Activated CD4-positive, alpha-beta T cell treated with anti-CD3 and anti-CD28 coated beads, Interleukin-2, amount 50 U/mL, for 16 hours (primary cell): ENCODE measurements at places on chromosomes 5 and 9.

DNA sequence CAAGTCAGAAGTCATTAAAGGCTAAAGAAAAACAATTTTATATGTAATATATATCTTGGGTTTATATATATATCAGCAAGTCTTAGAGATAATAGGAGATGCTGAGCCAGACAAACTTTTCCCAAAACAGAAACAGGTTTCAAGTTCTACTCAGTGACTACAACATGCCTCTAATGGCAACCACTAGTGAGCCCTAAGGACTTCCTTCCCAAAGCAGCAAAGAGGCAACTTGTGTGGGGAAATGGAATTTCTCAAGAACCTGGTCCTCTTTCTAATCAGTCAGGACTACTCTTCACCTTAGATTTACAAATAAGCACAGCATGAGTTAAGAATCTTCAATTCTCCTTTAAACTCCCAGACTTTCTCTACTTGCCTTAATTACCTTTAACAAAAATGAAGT lies 17.6 kb downstream of the RNF38 start:
- no peak for DNase-seq

- DNase-seq, result no peak
These were observed 18.1 kb downstream of the PRKACG start for GRCh38 chr9:68995776-68996175.

DNA sequence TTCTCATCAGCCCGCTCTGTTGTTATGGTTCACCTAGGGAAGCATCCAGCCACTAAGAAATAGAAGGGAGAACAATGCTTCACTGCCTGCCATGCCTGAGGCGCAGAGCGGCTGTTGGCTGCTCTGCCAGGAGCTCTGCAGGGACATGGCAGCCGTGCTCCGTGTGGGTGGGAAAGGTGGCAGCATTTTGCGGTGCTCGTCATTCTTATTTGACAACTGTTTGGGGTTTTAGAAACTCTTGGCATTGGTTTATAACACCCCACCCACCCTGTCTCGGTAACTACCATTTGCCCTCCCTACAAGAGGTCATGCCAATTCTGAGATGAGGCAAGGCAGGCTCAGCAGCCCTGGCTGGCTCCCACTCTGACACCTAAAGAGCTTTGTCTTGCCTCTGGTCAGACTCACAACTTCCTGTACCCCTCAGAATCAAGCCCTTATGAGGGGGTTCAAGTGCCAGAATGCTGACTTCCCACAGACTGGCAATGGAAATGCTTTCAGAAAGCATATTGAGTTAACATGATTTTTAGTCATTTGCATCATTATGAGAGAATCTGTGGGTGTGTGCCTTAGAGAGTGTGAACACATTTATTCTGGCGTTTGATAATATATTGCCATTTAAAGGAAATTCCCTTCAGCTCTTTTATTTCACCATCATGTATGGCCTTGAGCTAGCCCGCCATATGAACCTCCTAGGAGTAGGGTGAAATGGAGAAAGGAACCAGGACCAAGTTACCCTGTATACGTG lies 288.0 kb upstream of the ANKRD55 start:
- DNase-seq, result no peak

DNA sequence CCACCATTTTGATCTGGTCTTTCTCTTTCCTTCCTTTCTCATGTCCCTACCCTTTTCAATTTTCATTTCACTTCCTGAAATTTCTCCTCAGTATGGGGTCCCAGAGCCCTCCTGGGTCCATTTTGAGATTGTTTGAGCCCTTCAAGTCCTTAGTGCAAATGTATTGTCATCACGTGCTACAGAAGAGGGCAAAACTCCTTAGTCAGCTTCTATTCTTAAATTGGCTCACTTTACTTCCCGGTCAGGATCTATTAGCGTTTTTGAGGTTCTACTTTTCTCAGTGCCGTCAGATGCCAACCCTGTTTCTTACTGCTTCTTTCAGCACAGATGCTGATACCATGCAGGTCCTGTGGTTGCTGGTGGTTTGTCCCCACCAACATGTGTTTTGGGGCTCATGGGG lies 5.9 kb downstream of the ATG12 start:
- DNase-seq, result no peak

- DNase-seq, result no peak
These were observed 98.6 kb downstream of the AMBP start for GRCh38 chr9:113979343-113980127.

DNA sequence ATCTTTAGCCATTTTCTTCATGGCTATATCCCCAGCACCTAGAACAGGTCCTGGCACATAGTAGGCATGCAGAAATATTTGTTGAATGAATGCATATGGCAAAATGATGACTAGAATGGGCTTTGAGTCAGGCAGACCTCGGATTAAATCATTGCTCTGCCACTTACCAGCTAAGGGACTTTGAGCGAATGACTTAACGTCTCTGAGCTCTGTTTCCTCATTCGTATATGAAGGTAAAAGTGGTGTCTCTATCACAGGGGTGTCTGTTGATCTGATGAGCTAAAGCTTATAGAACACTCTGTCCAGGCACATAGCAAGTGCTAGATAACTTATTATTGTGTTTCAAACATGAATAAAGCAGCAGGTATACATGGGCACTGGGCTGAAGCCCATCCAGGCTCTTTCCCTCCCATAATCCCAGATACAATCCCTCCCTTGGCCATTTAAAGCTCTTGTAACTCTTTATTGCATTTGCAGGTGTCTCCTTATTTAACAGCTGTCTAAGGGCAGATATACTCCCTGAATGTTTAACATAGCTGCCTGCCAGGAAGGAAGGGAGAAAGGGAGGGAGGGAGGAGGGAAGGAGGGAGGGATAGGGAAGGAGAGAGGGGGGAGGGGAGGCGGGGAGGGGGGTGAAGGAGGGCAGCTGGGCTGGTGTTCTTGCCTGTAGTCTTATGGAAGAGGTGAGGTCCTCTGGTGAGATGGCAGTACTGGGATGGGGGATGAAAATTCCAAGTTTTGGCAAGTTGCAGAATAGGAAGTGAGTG lies 23.2 kb upstream of the STXBP1 start:
- no peak for DNase-seq

DNA sequence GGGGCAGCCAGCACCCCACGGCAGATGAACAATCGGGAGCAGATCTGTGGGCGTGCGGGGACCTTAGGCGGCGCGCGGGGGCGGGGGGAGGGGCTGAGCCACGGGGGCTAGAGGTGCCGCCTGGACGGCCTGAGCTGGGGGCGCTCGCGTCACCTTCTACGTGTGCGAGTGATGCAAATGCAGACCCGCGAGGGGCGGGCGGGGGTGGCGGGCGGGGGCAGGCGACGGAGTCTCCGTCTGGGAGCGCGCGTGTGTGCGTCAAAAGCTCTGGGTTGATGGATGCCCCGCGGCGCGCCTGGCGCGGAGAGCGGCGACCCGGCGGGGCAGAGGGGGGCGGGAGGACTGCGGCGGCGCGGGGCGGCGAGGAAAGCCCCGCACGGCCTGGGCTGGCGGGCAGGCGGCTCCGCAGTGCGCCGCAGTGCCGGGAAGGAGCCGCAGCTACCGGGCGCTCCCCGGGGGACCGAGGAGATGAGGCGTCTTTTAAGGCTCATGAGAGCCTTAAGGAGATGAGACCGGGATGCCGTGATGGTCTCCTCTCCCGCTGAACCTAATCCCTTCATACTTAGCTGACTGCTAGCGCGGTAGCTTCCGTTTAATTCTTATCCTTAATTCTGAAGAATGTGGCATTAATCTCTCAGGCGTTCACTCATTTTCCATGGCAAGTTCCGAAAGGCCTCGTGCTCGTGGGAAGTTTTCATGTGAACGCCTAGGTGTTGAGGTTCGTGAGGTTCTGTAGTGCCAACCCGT lies 1.5 kb downstream of the SV2C start:
- DNase-seq, result no peak

DNA sequence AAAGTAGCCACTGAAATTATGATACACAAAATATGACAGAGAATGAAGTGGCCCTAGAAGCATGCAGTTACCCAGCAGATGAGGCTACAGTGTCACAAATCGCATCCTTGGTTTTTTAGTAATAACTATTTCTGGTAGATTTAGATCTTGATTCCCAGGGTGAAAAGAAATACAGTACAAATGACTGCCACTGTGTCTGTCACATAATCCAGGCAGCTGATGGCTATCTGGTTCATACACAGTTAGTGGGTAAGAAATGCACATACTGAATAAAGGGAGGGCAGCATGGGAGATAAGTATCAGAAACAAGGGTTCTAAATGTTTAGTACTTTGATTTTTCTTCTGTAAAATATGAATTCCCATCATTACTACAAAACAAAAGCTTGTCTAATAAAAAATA lies 41.5 kb downstream of the POC5 start:
- no peak for DNase-seq

DNA sequence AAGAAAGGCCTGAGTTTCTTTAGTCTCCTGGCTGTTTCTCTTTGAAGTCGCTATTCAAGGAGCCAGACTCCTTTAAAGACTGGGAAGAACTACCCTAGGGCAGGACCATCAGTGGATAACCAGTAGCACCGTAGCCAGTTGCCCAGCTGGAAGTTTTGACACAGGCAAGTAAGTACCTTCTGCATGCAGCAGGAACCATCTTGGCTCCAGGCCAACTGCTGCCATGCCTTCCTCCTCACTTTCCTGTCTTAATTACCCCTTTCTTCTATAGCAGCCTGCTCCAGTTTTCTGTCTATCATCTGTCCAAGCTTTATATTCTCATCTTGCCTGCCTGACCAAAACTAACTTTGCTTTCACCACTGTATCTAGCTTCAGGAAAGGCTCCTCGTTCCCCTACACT lies 149.7 kb upstream of the SV2C start:
- no peak for DNase-seq

DNA sequence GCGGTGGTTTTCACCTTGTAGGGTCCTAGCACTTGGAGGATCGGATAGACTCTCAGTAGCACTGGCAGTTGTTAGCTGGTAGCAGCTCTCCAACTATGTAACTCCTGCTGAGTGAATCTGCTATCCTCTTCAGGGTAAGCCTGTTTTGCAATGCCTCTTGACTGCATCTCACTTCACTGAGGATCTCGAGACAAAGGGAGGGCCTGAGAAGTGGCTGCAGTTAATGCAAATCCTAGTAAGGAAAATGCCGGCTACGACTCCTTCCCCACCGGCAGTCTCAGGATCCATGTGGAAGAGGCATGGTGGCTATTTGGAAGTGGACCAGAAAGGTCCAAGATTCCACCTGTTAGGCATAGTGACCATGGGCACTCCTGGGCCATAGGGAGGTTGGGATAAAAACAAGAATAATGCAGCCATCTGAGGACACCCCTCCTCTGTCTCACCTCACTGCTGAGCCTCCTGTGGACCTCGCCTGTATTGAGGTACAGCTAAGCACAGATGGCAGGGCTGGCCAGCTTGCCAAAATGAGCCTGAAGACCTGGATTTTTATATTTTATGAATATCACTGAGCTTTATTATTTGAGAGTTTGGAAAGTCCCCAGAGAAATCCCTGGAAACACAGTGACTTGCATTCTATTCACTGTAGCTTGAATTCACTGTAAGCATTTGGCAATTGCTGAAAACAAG lies 146.0 kb downstream of the LIFR start:
- DNase-seq, result no peak

GRCh38 chr5:168047669-168048111 lies 243.8 kb upstream of the WWC1 start:
- DNase-seq, result no peak

- DNase-seq, result no peak
These were observed 52.0 kb downstream of the CEMIP2 start for GRCh38 chr9:71716138-71716909.

DNA sequence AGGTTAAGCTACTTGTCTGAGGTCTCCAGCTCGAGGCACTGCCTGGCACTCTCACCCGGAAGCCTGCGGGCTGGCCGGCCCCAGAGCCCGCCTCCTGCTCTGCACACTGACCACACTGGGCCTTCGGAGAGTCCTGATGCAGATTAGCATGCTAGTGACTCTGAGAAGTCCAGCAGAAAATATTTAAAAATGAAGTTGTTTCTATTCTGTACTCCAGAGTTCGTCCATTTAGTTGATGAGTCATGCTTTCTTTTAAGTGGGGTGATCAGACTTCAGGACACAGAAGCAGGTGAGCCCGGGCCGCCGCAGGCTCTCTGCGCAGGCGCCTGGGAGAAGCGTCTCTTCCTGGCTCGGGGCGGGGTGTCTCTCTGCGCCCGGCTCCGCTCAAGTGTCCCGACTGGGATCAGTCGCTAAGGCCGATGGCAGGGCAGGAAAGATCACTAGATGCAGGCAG lies 32.5 kb downstream of the FAM240B start:
- peak; percentile 30 for DNase-seq

DNA sequence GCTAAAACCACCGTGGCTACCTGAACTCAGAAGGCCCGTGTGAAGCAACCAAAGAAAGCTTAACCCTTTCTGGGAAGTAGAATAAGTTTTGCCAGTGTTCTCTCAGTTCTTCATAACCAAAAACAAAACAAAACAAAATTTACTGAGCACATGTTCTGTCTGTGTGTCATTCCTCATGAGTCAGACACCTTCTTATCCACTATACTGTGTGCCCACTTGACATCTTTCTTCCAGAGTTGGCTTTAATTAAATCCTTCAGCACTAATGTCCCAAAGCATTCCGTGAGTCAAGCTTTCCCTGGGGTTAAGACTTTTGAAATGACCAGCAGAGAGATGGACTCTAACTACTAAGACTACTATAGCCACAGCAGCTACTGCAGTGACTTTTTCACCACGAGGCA lies 61.3 kb downstream of the GLIS3 start:
- no peak for DNase-seq

DNA sequence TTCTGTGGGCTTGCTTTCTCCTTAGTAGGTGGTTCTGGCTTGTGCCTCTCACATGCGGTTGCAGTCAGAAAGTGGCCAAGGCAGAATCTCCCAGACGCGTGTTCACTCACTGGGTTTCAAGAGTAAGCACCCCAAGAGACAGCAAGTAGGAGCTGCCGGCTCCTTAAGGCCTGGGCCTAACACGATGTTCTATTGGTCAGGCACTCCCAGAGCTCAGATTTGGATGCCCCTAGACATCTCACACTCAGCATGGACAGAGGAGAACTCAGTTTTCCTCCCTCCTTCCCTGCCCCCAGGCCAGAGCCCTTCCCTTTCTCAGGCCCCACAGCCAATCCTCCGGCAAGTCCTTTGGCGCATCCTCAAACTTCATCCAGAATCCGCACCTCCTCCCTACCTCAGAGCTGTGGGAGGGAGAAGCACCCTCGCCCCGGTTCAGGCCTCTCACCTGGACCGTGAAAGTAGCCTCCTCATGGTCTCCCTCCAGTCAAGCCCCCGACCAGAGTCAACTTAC lies 6.5 kb upstream of the CARD19 start:
- no peak for DNase-seq

DNA sequence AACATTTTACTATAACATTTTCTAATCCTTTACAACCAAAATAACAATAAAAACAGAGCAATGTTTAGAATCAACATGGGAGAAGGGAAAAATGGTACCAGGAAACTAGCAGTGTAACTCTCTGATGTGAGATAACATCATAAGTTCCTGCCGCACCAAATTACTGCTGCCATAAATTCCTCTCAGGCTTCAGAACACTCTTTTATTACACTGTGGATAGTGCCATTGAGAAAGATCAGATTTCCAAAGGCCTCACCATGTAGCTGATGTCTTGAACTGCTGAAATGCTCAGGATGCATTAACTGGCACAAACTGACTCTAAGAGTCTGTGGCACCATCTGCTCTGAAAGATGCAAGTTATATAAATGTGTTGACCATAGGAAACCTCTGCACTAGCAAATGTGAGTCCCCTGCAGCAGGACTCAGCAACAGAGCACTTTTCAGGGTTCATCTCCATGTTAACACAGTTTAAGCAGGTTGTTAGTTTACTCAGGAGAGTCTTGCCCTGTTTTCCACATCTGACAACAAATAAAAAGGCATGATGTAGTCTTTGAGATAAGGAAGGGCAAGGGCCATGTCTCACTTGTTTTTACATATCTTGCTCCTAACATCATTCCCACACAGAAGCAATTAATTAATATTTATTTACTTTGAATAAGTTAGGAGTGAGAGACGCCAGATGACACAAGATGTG lies 218.1 kb downstream of the CETN3 start:
- DNase-seq, result no peak

- DNase-seq, result no peak
These were observed 63.6 kb upstream of the TNPO1 start for GRCh38 chr5:72752909-72753308.
